ENCODE measurements at places on chromosomes 7 and 10. TPM values are rescaled to one million over a fixed set of nuclear protein-coding genes. Genes with fewer than 3 reads are reported as not detected.

GRCh38 chr10:44310762-44311562 lies 73.9 kb downstream of the CXCL12 start:
- DNase-seq = no peak

GRCh38 chr10:113245286-113245685 lies 295.2 kb downstream of the TCF7L2 start:
- DNase-seq = no peak

EVX1 gene
- 0.31 TPM for total RNA-seq

TLX1 gene
- not detected for total RNA-seq

SFTPA2 gene
- total RNA-seq = 1.7 TPM

GRCh38 chr10:48429309-48429708 lies 122.8 kb downstream of the MAPK8 start:
- no peak for DNase-seq

GRCh38 chr7:41809940-41810576 lies 107.2 kb upstream of the INHBA start:
- no peak for DNase-seq

DNA sequence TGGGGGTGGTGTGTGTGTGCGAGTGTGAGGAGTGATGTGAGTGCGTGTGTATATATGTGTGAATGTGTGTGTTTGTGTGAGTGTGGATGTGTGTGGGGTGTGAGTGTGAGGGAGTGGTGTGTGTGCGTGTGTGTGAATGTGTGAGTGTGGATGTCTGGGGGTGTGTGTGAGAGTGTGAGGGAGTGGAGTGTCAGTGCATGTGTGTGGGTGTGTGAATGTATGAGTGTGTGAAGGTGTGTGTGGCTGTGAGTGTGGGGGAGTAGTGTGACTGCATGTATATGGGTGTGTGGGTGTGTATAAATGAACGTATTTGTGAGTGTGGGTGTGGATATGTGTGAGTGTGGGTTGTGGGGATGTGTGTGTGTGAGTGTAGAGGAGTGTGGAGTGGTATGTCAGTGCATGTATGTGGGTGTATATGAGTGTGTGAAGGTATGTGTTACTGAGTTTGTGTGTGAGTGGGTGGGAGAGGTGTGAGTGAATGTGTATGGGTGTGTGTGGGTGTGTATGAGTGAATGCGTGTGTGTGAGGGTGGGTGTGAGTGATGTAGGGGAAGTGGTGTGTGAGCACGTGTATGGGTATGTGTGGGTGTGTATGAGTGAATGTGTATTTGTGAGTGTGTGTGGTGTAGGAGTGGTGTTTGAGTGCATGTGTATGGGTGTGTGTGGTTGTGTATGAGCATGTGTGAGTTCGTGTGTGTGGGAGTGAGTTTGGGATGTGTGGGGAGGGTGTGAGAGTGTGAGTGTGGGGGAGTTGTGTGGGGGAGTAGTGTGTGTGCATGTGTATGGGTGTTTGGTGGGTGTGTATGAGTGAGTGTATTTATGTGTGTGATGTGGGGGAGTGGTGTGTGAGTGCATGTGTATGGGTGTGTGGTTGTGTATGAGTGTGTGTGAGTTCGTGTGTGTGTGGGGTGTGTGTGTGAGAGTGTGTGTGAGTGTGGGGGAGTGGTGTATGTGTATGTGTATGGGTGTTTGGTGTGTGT lies 28.5 kb upstream of the NUB1 start:
- DNase-seq = no peak

- peak; percentile 76 for DNase-seq
Observed at GRCh38 chr7:23467291-23467805, 2.9 kb downstream of the IGF2BP3 start.

- no peak for DNase-seq
Observed at GRCh38 chr7:106369352-106369751, 84.6 kb upstream of the NAMPT start.

CCDC172 gene
- not detected for total RNA-seq

DNA sequence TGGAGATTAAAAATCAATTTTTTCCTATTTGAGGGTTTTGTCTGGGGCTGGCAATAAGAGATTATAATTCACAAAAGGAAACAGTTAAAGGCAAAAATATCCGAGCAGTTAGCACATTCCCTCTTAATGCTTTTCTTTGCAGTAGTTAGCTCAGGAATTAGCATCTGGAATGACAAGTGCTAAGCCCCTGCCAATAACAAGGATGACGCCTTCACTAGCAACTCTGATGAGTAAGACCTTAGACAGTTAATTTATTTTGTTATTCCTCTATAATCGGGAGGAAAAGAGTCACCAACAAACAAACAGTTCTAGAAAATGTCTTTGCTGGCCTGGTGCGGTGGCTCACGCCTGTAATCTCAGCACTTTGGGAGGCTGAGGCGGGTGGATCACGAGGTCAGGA lies 151.3 kb downstream of the TRIL start:
- no peak for DNase-seq

PAPOLB gene
- total RNA-seq = not detected

TMEM196 gene
- not detected for total RNA-seq

SMO gene
- total RNA-seq = not detected

GRCh38 chr10:93150289-93150688 lies 76.6 kb downstream of the CYP26A1 start:
- peak; percentile 45 for DNase-seq

- DNase-seq = no peak
Observed at GRCh38 chr10:11713963-11714362, 28.2 kb upstream of the ECHDC3 start.

PCDH15 gene
- not detected for total RNA-seq

DNA sequence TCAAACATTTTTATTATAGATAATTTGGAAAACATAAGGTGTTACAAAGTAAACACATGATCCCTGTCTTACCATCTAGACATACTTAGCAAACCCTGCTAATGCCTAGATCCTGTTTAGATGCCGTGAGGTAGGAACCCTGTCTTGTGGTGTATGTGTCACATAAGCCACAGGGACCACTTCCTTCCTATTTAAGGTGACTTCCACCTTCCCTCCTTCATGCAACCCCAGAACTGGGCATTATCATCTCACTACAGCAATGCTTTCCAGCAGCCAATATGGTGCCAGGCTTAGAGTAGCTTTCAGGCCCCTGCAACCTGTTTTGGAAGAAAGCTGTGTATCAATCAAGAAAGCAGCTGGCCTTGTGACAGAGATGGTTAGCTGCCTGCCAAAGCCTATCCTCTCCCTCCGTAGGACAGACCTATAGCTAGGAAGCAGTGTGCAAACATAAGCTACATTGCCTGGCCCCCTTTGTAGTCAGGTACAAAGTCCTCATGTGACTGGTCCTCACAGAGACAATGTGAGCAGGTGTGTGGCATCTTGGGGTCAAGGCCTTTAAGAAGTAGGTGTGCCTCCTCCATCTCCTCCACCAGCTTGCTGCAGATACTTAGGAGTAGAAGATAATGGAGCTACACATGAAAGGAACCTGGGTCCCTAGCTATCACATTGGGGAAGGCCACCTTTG lies 146.8 kb downstream of the SPAG6 start:
- no peak for DNase-seq

LAMTOR4 gene
- 310 TPM for total RNA-seq

HKDC1 gene
- total RNA-seq = 29.7 TPM

DNA sequence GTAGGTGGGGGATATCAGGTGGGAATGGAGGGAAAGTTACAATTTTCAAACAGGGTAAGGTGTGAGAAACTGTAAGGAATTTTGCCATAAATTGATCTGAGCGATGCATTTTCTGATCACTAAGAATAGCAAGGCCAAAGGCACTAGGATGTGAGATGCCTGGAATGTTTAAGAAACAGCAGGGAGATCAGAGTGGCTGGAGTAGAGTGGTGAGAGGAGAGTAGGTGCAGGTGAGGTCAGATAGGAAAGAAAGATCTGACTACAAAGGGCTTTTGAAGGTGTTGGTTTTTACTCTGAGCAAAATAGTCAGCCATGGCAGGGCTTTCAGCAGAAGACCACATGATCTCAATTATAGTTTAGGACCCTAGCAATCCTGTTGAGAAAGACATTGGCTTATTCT lies 55.0 kb downstream of the HDAC9 start:
- no peak for DNase-seq

SPAM1 gene
- not detected for total RNA-seq

DNA sequence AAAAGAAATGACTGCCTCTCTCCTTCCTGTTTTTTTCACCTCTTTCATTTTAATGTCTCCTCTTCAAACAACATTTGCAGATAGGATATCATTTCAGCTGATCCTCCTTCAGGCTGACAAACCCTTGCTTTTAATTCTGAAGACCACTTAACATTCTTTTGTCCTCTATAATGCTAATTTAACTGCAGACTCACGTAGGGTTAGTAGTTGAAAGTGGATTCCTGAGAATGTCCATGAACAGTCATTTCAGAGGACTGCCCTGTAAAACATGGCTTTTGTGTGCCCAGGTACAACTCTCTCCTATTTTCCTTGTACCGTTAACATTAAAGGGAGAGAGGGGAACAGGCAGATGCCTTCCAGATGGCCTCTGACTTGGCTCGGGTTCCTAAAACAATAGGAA lies 524.4 kb downstream of the SDK1 start:
- no peak for DNase-seq

DNA sequence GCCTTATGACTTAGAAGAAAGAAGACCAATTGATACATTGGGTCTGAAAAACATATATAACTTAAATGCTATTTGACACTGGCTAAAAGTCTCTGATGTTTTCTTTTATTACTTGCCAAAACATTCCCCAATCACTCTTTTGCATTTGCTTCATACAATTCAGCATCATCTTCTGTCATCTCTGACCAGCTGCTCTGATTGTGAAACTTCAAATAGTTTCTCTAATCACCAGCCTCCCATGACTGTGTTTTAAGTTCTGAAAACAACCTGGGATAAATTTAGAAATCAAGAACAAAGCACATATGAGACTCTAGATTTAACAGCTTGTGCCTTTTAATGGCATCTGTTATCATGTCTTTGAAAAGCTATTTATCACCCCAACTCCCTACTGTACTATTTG lies 208.4 kb upstream of the KCND2 start:
- DNase-seq = no peak

DNA sequence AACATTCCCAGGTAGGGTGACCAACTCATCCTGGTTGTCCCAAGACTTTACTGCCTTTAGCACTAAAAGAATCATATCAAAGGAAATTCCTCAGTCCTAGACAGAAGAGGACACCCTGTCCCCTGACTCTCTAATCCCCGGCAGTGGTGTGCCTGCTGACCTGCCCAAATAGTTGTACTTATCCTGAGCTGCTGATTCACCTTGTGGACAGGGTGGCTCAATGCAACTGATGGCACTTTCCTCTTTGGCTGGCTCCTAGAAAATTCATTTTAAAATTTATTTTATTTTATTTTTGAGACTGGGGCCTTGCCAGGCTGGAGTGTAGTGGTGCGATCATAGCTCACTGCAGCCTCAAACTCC lies 111.7 kb downstream of the JCAD start:
- DNase-seq = no peak

GRCh38 chr7:158805414-158805813 lies 23.9 kb downstream of the ESYT2 start:
- DNase-seq = no peak

AKR1C1 gene
- 16.3 TPM for total RNA-seq

DNA sequence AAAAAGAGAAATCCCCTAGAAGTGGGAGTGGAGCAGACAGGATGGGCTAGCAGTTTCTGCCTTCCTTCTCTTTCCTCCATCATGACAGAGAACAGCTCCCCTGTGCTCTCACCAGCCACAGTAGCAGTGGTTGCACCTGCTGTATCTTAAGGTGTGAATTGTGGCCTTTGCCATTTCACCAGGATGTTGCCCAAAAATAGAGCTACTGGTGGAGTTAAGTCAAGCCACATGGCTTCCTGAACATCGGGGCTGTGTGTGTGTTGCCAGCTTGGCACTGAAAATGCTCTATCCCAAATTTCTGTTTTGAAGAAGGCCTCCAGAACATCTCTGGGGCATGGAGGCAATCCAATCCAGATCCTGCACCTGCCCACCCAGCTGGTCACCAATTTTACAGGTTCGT lies 348.7 kb downstream of the EXOC4 start:
- no peak for DNase-seq
